ENCODE measurements at places on chromosomes 7 and 10.

DNA sequence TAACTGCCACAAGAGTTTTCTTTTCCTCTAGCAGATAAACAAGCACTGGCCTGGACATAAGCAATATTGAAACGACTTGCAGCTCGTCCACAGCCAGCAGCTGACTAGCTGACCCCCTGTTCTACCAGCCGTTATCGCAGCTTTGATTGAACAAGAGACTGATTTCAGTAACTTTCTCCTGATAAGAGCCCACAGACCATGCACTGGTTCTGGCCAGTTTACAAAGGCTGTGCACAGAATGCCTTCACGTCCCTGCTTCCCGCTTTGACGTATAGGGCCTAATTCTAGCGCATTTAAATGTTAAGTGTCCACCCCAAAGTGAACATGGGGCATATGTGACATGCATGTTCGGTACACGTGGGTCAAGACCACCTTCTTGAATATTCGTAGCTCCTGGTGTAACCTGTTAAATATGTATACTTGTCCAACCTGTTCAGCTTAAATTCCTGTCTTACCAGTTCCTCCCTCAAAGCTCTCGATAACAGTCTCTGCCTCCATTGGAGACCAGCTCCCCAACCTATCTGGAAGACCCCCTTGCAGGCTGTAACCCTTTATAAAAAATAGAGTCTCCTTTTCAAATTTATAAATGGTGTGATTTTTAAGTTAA, 69.2 kb downstream of the LYZL1 start:
- DNase-seq, result no peak

- no peak for DNase-seq
Observed at GRCh38 chr10:23870651-23871610, 338.0 kb upstream of the KIAA1217 start.

DNA sequence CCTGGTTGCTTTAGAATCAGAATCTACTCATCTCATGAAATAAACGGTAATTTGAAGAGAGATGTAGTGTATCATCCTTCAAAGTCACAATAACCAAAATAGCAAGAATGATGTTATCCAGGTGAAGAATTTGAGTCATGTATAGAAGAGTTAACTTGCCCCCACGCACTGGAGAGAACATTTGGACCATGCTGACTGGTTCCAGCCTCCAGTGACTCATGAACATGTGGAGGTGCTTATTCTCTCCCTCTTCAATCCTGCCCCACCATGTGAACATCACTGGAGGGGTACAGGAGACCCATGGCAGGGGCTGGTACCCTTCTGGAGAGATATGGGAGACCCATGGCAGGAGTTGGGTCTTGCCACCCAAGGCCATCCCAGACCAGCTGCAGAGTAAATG, 427.8 kb downstream of the CALN1 start:
- no peak for DNase-seq

DNA sequence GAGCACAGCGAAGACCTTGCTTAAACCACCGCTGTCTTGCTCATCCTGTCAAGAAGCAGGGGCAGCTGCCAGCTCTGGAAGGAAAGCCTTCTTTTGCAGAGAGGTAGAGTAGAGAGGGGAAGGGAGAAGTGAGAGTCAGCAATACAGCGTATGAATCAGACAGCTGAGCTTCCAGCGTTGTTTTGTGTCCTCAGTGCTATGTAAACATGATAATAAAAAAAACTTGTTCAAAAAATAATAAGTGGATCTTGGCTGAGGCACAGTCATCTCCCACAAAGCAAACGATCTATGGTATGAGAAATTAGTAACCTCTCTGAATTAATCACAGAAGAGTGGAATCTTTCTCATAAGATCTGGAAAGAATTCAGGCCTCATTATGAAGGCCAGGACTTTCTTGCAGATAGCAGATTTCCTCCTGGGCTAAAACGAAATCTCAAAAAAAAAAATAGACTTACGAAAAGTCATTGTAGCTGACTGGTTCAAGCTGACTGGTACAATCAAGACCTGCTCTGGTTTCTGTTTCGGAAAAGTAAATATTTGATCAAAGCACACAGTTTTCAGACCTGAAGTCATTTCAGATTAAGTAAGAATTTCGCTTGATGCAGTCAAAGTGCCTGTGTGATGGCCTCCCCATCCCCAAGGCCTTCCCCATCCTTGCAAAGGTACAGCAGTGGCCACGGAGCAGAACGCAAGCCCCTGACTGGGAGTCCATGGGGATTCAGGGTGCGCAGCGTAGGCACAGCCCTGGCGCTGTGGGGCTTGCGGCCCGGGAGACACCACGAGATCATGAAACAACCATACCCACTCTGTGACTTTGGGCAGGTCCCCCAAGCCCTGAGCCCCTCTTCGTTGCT, 29.4 kb downstream of the CHST15 start:
- no peak for DNase-seq

- no peak for DNase-seq
Observed at GRCh38 chr10:1003884-1004670, 15.8 kb downstream of the GTPBP4 start.

DNA sequence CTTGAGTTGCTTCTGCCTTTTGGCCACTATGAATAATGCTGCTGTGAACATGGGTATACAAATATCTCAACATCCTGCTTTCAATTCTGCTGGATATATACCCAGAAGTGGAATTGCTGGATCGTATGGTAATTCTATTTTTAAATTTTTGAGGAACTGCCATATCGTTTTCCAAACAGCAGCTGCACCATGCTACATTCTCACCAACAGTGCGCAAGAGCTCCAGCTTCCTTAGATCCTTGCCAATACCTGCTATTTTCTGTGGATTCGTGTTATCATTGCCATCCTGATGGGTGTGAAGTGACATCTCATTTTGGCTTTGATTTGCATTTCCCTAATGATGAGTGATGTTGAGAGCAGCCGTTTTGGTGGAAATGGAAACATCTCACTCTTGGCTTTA, 26.7 kb downstream of the FRMD4A start:
- DNase-seq, result no peak
